SK-MEL-5 (cell line): ENCODE measurements at places on chromosomes 5 and 9. TPM values are rescaled to one million over a fixed set of nuclear protein-coding genes. Genes with fewer than 3 reads are reported as not detected.

- DNase-seq = no peak
These were observed 89.8 kb upstream of the COL5A1 start for GRCh38 chr9:134551644-134552348.

DNA sequence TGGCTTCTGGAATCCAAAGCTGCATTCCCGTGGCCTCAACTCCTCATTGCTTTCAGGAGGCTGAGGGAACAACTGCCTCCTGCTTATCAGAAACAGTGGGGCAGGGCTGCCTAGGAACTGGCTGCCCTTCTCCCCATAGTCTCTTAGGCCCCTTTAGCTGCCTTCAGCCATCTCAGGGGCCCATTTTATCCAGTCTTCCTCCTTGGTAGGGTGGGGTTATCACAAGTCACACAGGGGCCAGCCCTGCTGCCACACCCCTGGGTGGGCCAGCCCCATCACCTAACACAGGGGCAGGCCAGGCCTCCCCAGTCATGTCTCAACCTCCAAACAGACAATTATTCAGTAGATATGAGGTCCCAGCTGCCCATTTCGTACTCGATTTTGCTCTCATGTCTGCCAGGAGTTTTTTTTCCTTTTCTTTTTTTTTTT is 3.9 kb downstream of the ALAD start:
- no peak for DNase-seq

DNA sequence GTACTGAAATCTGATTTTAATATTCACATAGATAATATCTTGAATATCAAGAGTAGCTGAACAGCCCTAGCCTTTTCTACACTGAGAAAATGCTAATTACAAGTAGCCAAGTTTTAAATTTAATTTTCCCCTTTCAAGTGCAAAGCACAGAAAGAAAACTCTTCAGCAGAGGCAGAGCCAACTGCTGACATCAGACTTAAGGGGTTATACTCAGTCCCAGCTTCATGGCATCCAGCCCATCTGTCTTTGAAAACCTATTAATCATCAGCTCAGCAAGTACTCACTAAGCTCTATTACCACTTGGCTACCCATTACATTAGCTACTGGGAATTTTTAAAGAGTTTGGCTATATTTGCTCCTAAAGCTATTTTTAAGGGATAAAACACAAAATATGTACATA is 220.5 kb downstream of the SLC12A2 start:
- no peak for DNase-seq

DNA sequence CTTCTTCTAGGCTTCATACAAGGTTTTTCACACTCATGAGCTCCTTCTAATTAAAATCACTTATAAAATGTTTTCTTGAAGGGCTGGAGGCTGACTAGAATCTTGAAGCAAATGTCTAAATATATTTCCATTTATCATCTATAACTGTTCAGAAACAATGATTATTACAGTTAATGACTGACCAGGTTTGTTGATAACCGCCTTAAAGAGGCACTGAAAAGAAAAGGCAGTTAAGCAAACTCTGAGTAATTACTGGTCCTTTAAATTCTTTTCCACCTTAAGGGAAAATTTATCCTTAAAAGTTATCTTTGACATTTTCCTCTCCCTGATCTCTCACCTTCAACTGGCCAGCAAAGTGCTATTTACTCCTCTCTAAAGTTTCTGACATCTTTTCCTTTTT is 43.2 kb downstream of the RICTOR start:
- no peak for DNase-seq

DNA sequence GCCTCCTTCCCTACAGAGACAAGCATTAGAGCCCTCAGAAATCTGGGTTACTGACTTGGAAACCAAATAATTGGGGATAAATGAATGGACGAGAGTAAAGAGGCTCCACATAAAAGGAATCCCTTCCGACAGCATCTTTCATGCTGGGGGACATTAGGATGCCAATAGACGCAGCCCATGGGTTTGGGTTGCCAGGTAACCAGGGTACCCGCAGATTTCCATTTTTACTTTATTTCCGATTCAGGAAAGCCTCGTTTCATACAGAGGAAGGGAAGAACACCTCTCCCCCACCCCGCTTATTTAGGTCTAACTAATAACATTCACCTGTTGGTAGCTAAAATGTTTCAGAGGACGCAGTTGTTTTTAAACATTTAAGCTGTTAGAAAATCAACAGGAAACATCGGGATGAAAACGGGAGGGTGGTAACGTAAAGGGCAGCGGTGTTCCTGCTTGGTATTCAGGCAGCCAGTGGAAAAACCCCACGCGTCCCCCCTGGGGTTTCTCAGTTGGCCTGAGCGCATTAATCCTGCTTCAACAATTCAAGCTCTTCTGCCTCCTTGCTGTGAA is 179.5 kb downstream of the YTHDC2 start:
- DNase-seq = no peak

DNA sequence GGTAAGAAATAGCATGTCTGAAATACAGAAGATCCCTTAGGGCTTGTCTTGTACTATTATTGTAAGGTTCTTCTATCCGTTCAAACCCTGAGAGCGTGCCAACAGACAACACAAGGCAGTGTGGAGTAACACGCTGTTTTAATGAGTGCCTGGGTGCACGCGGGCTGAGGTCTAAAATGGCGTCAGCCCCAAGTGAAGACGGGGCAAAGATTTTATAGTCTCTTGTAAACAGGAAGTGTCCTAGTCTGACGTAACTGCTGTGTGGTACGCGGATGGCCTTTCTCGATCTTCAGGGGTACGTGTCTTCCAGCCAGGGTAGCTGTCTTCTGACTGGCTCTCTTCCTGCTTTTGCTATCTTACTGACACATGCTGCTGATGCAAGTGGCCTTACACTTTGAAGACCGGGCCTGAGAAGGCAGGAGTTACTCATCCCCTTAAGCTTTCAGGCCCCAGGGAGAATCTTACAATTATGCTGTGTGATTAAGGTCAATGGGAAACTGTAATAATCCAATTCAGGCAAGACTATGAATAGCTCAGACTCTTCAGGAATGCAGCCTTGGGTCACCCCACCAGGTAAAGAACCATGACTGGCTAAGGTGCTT is 1812.0 kb upstream of the CDH9 start:
- DNase-seq = peak; percentile 49

DNA sequence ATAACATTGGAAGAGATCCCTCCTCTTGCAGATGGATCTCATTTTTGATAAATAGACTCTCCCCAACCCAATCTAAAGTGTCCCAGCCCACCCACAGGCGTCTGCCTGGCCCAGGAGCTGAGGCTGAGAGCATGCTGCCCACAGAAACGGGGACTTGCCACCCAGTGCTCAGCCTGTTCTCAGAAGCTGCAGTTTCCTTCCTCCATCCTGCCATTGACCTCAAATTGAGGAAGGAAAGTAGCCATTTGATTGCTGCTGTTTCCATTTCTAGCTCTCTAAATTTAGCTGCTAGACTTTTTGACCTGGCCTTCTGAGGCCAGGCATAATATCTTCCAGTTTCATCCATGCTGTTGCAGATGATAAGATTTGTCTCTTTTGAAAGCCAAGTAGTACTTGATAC is 31.1 kb upstream of the FRMD3 start:
- DNase-seq = no peak

GRCh38 chr9:23539311-23539710 is 286.7 kb downstream of the ELAVL2 start:
- no peak for DNase-seq

DNA sequence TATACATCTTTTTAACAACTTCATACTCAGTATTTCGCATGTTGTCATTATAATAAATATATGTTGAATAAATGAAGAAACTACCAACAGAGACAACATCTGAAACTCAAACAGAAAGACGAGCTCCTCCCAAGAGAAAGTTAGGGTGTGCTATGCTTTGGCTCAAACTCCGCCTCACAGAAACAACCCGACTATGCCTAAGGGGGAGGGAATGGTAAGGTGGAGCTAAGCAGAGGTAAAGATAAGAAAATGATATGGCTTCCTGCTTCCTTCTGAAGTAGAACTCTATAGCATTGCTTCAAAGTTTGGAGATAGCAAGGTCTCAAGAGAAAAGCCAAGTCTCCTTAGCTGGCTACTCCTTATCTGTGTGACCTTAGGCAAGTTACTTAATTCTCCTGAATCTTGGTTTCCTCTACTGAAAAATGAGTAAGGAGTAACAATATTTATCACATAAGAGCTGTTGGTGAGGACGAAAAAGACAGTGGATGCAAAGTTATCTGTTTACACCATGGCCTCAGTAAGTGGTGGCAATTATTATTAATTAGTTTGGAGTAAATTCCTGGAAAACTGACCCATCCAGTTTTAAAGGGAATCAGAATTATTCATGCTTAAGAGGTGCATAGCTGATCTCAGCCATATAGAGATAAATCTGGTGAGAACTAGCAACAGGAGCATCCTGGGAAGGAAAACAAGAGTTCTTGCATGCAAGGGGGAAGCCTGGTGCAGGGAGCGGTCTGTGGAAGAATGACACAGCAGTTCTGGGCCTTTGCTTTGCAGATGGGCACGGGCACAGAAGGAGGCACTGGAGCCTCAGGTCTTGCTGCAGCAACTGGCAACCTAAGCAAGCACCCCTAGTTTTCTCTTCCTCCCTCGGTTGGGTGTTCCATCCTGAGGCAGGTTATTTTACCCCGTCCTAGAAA is 73.3 kb downstream of the GLIS3 start:
- no peak for DNase-seq

- no peak for DNase-seq
These were observed 33.7 kb upstream of the MACIR start for GRCh38 chr5:103224894-103225246.

DNA sequence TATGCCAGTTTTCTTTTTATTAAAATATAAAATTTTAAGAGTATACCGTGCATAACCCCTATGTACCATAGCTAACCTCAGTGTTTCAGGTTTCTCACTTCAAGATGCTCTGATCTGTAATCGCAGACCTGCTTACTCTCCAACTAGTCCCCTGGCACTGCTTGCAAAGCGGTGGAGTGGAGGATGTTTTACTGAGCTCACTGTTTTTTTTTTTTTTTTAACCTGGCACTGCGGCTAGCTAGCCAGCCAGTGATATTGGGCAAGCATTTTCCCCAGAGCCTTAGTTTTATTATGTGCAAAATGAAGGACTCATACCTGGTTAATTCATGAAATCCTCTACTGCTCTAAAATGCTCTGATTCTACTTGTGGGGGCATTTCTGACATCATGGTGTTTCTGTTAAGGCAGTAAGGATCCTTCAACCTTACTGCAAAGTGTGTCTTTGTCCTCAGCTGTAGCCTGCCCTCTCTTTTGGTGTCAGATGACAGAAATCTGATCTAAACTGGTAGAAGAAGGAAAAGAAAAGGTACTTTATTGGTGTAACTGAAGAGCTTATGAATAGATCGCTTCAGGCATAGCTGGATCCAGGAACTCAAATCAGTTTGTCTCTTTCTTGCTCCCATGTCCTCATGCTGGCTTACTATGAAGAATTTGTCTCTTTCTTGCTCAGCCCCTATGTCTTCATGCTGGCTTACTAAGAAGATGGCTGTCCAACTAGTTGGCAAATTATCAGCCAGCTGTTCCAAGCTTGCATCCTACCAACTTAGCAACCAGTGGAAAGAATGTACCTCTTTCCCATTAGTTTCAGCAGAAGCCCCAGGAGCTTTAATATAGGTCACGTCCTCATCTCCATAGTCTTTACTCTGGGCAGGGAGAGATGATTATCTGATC is 59.8 kb downstream of the DOCK2 start:
- DNase-seq = peak; percentile 51

DNA sequence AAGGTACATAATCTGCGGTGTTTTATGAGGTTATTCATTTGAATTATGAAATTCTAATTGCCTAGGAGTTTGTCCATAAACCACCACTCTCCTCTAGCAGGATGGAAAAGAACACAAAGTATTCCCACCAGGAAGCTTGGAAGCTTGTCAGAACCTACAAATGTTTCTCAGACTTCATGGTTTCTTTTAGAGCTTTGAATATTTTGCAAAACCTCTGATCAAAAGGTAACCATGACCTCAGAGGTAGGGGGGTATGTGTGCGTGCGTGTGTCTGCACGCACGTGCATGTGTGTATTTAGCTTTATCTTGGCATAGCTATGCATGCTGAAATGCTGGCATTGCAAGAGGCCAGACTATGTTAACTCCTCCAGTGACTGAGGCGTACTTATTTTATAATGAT is 847.0 kb downstream of the TLE1 start:
- no peak for DNase-seq

DNA sequence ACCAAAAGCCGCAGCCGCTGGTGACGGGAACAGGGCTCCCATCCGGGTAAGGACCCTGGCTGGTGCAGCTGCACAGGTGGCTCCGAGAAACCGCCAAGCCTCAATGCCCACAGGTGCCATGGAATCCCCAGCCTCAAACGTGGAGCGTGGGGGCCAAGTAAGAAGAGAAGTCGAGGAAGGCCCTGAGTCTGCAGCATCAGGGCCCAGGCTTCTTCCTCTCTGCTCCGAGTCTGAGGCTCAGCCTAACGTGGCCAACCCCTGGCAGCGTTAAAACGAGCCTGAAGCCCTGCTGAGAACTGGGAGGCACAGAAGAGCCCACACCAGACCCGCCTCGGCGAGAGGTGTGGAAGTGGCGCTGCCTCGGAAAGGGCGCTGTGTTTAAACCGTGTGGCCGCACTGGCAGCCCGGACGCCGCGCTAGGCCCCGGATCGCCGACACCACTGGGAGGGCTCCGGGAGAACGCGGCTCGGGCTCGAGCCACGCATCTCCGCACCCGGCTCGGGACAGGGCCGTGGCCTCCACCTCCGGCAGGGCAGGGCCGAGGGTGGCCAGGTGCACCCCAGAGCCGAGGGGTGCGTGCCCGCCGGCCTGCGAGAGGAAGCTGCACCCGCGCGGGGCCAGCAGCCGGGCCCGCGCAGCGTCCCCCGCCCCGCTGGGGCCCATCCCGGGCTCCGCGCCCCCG is 730 bp downstream of the ZMYND19 start:
- no peak for DNase-seq

DNA sequence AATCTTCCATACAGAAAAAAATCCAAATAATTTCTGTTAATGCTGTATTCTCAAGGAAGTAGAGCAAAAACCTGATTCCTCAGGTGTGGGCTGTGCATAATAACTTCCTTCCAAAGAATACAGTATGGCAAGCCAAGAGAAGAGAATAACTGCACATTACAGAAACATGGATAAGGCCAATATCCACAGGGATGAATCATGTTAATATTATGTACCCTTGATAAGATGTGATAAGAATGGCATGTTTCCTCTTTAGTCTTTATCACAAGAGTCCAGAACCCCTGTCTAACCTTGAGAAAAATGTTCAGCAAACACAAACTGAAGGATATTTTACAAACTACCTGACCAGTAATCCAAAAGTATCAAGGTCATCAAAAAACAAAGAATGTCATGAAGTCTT is 795.8 kb downstream of the SEMA5A start:
- no peak for DNase-seq

- DNase-seq = no peak
These were observed 18.1 kb downstream of the SLC12A2 start for GRCh38 chr5:128101676-128102075.

DNA sequence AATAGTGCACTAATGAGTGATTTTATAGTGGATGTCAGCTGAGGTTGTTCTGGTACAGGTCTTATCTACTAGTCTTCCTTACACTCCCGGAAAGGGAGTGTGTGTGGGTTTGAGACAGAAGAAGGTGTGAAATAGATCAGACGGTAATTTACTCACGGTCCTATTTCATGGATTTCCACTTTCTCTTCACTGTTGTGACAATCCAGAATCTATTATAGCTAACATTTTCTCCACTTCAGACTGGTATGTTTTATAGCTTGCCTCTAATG is 7.0 kb upstream of the C9 start:
- DNase-seq = no peak

GRCh38 chr5:65078331-65078730 is 309.6 kb downstream of the CWC27 start:
- DNase-seq = no peak

The FAM221B gene
- total RNA-seq = not detected in 2 replicates

The NOXA1 gene
- 0.55 and 0.75 TPM in 2 replicates for total RNA-seq

The CDX1 gene
- total RNA-seq = not detected in 2 replicates

The TMEM267 gene
- 43.4 and 45.9 TPM in 2 replicates for total RNA-seq

The PCDHA4 gene
- 0.48 and 0.67 TPM in 2 replicates for total RNA-seq

The ANKDD1B gene
- 0.08 and 0.69 TPM in 2 replicates for total RNA-seq

The SYK gene
- 0.74 and 1.7 TPM in 2 replicates for total RNA-seq
